CD4-positive, alpha-beta T cell treated with Interferon alpha-2 for 1 hour (primary cell): ENCODE measurements at places on chromosomes 13 and 19.

- DNase-seq: no peak
These were observed 1135.0 kb downstream of the SLITRK1 start for GRCh38 chr13:82747291-82747690.

DNA sequence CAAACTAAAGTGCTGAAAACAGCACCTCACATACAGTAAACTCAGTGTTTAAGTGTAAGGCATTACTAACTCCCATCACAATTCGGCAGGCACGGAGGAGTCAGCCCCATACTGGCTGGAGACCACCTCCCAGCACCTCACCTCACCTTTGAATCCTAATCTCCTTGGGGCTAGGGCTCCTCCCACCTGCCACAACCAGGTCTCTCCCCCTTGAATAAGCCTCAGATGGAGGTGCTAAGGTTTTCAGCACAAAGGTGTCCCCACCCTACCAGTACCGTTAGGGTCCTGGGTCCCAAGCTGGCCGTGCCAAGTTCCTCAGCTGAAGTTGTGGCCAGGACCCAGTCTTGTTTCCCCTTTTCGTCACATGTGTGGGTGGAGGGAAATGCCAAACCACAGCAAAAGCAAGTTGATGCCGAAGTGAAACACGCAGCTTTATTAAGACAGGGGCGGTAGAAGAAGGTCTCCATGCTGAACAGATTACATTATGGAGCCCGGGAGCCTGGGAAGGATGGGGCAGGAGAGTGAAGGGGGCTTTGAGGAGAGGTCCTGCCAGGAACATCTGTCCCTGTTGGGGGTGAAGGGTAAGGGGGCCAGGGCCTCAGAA is at the start of gene IGFLR1:
Gene IGFLR1 (minus strand): TSS at position 332 of the 604 bp plus-strand sequence. CDS start 1,272 bp downstream, outside the sequence.
- DNase-seq: peak; percentile 77

DNA sequence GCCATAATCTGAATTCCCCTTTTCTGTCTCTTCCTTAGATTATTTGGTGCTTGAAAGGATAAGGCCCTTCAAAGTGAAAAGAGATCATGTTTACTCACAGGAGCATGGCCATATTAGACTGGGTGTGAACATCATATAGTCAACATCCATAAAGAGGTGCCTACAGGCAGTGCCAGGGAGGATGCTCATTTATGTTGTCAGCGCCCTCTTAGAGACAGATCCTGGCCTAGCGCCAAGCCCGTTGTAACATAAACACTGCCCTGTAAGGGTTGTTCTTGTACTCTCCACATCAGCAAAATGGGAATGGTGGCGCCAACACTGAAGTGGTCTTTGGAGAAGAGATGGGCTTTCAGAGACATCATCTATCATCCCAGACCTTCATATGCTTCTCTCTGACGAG is 16.1 kb downstream of the PCDH8 start:
- no peak for DNase-seq

- DNase-seq: peak; percentile 44
These were observed 71.3 kb downstream of the KLF12 start for GRCh38 chr13:74062933-74063332.

GRCh38 chr19:47306303-47306702 is 3.4 kb upstream of the C5AR1 start:
- DNase-seq: no peak

DNA sequence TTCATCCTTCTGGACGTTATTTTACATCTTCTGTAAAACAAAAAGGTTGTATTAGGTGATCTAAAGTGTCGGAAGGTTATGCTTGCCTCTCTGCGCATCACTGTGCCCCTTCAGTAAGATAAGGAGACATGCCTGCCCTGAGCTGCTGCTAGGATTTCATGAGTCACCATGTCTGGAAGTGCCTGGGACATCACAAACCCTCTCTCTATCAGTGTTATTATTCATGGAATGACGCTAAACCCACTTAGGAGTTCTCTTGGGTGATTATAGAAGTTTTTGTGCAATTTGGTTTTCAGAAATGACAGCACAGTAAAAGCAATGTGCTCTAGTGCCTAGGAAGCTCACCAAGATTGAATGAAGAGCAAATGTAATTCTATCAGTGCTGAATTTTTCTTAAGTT is 617.7 kb downstream of the DCT start:
- DNase-seq: no peak

GRCh38 chr13:76512721-76513145 is 373.5 kb downstream of the KCTD12 start:
- no peak for DNase-seq

- DNase-seq: no peak
These were observed 11.5 kb downstream of the FFAR2 start for GRCh38 chr19:35459414-35460082.

GRCh38 chr13:98324105-98324504 is 147.0 kb upstream of the RNF113B start:
- no peak for DNase-seq

DNA sequence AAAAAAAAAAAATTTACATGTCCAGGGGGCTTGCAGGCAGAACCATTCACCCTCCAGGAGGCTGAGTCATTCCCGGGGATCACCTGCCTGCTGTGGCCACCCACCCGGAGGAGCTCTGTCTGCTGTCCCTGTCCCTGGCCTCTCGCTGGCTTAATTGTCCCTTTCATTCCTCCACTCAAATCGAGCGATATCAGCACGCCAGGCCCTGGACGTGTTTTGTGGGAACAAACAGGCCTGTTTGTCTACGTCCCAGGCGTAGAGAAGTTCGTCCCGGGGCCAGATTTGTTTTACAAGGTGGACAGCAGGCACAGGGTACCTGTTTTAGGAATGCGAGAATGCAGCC is 21.2 kb downstream of the SULT2B1 start:
- DNase-seq: no peak

- no peak for DNase-seq
These were observed 925.9 kb upstream of the SLITRK6 start for GRCh38 chr13:86725105-86725504.

DNA sequence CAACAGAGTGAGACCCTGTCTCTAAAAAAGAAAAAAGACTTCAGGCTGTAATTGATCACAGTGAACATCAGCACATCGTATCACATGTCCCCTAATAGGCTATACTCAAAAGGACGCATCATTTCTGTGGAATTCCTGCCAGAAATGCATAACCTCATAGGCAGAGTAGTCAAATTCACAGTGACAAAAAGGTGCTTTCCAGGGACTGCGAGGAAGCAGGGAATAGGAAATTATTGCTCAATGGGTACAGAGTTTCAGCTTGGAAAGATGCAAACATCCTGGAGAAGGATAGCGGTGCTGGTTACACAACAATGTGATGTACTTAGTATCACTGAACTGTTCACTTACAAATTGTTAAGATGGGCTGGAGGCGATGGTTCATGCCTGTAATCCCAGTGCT is 41.1 kb upstream of the MRI1 start:
- no peak for DNase-seq

DNA sequence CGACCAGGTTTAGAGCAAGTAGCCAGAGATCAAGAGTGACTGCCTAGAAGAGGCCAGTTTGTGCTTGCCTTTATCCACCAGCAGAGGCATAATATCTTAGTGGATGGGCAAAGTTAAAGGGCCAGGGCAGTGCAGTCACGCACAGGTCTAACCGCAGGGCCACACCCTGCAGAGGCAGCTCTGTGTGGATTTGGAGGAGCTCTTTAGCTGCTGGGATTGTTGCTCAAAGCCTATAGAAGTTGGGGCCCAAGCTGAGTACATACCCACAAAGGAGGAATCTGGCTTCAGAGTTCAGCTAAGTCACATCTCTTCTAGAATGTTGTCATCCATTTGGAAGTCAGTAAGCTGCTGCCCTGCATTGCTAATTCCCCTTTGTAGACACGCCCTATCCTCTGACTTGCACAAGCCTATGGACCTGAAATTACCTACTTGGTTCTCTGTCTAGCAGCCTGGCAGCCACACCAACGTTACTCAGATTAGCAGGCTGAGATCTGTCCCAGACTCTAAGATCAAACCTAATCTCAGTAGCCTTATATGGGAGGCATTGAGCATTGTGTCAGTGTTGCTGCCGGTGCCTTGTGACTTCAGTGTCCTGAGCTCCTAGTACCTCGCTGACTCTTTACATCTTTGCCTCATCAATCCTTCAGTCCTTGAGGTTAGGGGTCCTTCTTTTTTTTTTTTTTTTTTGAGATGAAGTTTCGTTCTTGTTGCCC is 102.9 kb upstream of the STARD13 start:
- no peak for DNase-seq

DNA sequence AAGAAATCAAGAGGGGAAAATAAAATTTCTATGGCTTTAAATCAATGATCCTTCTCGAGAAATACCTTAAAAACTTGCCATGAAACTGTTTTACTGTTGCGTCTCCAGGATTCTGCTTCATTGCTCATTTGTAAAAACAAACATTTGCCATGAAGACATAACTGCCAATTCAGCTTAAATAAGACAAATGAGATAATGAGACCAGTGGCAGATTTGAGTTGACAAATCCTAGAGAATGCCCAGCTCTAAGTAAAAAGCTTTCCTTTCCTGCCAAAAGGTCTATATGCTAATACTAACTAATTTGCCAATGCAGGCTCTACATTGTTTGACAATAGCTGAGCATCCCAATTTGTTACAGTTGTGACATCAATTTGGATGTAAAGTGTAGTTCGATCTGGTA is 400.5 kb upstream of the PCDH9 start:
- no peak for DNase-seq

GRCh38 chr13:19632915-19633478 is 462 bp upstream of the MPHOSPH8 start:
- DNase-seq: no peak
